Smooth muscle cell of the brain vasculature (primary cell): ENCODE measurements at places on chromosomes 2 and 18.

DNA sequence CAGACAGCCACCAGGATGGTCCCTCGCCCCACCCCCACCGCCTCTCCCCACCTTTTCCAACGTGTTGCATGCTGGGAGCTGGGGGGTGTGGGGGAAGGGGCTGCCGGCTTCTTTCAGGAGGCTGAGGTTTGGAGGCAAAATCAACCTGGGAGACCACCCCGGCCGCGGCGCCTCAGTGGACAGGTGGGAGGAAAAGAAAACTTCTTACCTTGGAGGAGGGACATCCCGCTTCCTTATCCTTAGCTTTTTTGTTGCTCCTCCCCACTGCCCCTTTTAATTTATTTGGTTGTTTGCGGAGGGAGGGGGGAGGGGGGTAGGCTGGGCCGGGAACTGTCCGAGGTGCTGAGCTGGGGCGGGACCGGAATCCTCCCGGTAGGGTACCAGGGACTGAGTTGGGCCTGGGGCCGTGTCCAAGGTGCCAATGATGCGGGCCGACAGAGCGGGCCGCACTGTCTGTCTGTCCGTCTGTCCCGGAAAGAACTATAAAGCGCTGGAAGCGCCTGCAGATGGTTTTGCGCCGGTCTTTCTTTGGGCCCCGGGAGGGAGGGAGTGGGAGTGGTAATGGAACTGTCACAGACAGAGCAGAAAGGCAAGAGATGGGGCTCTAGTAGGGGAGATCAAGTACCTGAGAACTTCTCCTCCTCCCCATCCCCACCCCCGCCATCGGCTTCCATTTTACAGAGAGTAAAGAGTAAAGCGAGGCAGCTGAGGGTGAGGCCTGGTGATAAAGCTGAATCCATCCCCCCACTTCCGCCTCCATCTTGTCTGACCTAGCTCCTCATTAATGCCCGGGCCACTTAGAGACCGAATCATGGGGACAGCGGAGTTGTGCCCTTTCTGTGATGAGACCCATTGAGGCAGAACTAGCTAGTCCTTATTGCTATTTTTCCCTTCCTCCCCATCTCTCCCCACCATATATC, 2.4 kb downstream of the CDK5R2 start:
- DNase-seq, result no peak

DNA sequence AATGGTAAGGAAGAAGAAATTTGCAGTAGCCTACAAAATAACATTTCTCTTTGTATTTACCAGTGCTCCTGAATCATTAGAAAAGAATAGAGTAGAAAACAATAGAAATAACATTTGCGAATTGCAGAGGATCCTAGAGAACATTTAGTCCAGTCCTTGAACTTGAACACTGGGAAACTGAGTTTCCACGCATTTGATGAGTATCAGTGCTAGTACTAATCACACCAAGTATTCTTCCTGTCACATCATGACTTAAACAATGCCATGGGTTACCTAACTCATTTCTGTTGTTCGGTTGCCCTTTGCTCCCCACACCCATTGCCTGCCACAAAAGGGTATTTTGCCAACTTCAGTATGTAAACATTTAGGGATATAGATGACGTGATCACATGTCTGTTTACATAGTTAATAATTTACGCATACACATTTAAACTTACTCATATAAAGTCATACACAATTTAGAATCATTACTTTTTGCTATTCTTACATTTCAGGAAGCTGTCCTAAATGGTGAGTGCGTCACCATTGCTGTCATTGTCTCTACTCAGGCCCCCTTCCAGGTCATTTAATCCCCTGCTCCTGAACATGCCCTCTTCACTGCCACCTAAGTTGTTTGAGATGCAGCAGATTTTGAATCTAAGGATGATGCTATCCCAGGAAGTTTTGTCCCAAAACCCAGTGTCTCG, 42.3 kb downstream of the CRIM1 start:
- no peak for DNase-seq

DNA sequence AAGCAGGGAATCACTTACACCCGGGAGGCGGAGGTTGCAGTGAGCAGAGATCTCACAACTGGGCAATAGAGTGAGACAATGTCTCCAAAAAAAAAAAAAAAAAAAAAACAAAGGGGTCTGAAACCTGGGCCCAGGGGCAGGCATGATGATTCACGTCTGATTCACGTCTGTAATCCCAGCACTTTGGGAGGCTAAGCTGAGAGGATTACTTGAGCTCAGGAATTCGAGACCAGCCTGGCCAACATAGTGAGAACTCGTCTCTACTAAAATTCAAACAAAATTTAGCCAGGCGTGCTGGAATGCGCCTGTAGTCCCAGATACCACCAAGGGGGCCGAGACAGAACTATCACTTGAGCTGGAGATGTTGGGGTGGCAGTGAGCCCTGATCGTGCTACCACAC, 30.3 kb downstream of the TEX44 start:
- DNase-seq, result no peak

- no peak for DNase-seq
These were observed 153.0 kb downstream of the ZFP36L2 start for GRCh38 chr2:43073401-43073825.

DNA sequence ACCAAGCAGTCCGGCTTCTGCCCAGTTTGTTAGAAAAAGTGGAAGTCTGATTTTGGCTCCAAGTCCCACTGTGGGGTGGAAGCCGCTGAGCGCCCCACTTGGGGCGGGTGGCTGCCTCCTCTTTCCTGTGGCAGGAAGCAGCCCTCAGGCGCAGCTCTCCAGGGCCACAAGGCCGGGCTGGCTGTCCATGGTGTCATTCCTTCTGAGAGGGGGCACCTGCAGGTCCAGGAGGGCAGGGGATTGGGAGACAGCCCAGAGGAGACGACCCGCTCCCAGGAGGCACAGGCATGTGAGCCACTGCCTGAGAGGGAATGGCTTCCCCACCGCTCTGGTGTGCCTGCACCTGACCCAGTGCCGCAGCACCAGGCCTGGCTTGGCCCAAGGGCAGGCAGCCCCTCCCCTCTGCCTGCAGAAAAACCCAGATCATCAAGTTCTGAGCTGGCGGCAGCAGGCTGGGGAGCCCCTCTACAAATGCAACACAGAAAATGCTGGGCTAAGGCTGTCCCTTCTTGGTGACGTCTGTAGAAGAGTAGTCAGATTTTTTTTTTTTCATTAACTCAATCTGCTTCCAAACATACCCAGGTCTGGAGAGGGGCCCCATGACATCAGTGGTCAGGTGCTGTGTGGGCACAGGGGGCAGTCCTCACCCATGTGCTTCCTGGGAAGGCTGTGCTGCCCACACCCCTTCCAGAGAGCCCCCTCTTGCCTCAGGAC, 38.4 kb downstream of the HS6ST1 start:
- DNase-seq, result no peak

DNA sequence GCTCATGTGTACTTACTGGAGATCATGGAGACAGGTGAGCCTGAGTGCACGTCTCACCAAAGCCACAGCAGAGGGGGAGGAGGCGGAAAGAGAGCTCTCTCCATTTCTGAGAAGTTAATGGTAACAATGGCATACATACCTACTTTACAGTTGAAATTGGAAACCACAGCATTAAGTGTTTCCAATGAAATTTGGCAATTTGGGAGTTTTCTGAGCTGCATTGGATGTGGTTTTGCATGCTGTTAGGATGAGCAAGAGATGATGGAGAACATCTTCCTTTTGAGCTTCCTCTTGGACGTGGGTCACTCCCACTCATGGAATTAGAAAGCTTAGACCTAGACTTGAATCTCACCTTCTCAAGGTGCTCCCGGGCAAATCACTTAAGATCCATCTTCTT, 25.5 kb upstream of the IL37 start:
- no peak for DNase-seq

DNA sequence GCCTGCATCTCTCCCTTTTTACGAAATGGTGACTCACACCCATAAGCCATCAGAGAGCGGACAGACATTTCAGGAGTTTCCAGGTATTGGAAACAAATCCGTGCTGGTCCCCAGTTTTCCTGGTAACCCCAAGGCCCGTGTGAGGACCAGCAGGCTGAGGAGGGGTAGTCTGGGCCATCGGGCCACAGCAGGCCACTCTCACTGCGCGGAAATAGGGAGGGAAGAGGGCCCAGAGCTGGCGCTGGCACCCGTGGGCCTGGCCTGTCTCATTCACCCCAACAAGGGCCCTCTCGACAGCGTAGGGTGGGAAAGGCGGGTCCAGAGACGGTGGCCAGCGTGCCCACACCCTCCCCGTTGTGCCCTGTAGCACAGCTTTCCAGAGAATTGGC, 13.7 kb upstream of the FAHD2A start:
- no peak for DNase-seq

DNA sequence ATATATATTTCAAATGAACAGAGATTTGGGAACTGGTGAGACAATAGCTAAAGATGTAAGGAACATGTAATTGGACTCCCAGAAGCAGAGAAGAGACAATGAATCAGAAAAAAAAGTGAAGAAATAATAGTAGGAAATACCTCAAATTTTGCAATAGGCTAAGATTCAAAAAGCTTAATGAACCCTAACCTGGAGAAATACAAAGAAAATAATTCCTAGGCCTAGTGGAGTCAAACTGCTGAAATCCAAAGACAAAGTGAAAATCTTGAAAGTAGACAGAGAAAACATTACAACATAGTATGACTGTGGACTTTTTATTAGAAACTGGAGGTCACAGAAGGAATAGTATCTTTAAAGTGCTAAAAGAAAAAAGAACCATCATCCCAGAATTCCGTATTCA, 76.7 kb downstream of the LAMA3 start:
- no peak for DNase-seq

- no peak for DNase-seq
These were observed 133.7 kb downstream of the ACOXL start for GRCh38 chr2:110866045-110866444.

DNA sequence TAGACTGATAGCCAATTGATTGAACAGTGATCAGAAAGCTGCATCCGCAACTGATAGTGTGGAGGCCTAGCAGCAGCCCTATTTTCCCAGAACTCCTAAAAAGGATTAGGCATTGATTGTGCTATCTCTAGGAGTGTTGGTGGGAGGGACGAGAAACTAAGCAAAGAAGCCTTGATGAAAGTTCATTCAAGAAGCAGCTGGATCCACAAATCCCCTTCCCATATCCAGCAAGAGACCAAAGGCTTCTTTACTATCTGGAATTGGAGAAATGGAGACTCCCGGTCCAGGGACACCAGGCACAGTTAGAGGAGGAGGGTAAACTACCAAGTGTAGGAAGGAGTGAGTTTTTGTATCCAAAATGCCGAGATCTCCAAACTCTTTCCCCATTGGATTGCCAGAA, 151.5 kb downstream of the ALK start:
- no peak for DNase-seq
